ENCODE measurements at places on chromosomes 4 and X. TPM values are rescaled to one million over a fixed set of nuclear protein-coding genes. Genes with fewer than 3 reads are reported as not detected.

Gene GLUD2
- 0.24 TPM for total RNA-seq

DNA sequence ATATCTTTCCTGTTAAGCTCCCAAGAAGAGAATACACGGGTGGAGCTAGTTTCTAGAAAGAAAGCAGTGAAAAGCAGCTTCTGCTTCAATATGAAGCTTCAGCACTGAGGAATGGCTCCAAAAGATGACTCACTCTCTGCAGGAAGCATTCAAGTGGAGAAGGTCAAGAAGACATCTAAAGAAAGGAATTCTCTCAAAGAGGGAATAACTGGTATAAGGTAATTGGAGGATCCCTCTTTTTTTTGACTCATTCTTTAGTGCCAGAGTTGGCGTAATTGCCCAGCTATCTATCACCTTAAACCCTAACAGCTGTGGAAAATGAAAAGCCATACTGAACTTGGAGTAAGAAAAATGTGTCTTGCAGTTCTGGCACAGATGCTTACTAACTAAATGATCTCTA lies 3.5 kb downstream of the EDA2R start:
- no peak for ATAC-seq

Gene HGFAC
- total RNA-seq = not detected

- ATAC-seq = no peak
These were observed 36.5 kb downstream of the FBXW7 start for GRCh38 chr4:152499344-152499743.

DNA sequence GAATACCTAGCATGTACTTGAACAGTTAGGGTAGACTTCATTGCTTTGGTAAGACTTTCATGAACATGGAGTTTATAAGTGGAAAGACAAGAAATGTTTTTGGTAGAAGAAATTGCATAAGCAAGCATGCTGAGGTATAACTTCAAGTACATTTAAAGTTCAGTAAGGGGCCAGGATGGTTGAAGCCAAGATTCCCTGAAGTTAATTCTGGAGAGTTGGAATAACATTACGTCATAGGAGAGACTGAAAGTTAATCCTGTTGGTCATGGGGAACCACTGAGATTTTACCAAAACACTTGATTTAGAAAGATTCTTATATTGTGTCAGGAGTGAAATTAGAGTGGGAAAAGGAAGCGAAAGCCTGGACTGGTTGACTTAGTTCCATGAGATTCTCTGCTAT lies 767.5 kb upstream of the MAGEB2 start:
- ATAC-seq = no peak

DNA sequence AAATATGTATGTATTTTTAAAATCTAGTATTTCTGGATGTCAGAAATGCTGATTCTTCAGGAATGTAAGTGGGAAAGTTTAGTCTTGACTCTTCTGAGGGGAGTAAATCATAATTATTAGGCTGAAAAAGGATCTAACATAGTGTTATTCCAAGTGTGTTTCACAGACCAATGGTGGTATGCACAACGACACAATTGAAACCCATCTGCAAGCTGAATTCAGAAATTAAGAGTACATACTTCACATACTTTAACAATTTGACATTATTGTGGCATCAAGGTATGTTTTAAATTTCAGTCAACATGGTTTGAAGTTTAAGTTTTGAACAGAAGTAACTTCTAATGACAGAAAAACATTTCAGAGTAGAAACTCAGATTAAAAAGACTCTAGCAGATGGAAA lies 236.7 kb downstream of the SLC7A11 start:
- ATAC-seq = no peak

DNA sequence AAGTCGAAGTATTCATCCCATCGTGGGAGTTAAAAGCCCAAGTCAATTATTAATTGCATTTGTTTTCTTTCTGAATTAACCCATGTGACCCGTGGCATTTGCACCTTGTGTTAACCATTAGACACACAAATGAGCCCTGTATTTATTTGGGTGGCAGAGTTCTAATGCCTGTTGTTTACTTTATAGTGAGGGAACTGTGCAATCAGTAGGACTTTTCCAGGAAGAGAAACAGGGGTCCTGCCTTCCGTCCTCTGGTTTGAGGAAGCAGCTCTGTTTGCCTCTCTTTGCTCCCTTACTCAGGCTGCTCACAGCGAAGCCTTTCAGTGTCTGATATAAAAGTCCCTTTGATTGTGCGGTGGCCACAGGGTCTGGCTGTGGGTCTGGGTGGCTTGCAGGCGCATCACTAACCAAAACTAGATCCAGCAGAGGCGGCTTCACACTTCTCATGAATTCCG lies 263.6 kb downstream of the PTTG2 start:
- no peak for ATAC-seq

DNA sequence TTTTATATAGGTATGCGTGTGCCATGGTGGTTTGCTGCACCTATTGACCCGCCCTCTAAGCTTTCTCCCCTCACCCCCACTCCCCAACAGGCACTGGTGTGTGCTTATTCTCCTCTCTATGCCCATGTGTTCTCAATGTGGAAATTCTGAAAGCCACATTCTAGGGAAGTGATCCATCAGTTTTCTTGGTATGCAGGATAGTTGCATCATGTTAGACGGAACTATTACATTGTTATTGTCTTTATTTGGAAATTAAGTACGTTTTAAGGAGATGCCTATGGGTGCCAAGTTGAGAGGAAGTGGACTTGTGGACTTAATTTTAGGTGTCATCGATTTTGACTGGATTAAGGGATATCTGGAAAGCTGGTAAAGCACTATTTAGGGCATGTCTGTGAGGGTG lies 204.6 kb downstream of the RBM46 start:
- ATAC-seq = no peak

Gene MRPS18C
- total RNA-seq = 70.8 TPM

Gene APBB2
- 1.6 TPM for total RNA-seq

Gene PAGE1
- not detected for total RNA-seq

GRCh38 chr4:18882468-18882867 lies 860.9 kb upstream of the LCORL start:
- no peak for ATAC-seq

DNA sequence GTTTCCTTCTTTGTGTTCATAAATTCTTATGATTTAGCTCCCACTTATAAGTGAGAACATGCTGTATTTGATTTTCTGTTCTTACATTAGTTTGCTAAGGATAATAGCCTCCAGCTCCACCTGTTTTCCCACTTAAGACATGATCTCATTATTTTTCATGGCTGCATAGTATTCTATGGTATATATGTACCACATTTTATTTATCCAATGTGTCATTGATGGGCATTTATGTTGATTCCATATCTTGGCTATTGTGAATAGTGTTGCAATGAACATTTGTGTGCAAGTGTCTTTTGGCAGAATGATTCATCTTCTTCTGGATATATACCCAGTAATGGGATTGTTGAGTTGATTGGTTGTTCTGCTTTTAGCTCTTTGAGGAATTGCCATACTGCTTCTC lies 1234.8 kb downstream of the ADGRL3 start:
- ATAC-seq = no peak

DNA sequence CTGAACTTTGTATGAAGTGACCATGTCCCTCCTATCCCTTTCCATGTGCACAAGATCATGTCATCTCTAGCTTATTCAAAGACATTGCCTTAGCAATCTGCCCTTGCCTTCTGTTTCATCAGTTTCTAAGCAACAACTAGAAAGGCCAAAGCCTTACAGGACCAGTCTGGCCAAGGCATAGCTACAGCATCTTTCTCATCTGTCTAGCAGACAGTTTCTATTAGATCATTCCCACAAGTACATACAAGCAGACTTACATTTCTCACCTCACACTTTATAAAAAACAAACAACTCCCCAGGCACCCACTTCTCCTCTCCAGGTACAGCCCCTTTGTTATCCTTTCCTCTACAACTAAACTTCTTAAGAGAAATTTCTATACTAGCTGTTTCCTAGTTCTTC lies 188.7 kb upstream of the AADAT start:
- no peak for ATAC-seq

DNA sequence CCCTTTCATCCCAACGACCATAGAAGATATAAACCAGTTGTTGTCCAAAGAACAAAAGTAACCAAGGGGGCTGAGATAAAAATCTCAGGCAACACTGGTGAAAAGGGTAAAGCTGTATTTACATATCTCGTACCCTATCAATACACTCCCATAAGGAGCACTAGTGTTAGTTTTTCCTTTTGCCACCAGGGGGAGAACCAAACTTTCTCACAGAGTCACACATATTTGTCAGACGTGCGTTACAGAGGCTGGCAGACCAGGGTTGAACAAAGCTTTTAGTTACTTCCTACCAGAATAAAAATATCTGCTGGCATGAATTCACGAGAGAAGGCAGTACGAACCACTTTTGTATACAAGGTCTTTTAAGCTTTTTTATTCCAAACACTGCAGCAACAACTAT lies 88.3 kb downstream of the AMELX start:
- ATAC-seq = no peak

- ATAC-seq = peak; percentile 14
These were observed 3.8 kb upstream of the C4orf50 start for GRCh38 chr4:6021831-6022606.

DNA sequence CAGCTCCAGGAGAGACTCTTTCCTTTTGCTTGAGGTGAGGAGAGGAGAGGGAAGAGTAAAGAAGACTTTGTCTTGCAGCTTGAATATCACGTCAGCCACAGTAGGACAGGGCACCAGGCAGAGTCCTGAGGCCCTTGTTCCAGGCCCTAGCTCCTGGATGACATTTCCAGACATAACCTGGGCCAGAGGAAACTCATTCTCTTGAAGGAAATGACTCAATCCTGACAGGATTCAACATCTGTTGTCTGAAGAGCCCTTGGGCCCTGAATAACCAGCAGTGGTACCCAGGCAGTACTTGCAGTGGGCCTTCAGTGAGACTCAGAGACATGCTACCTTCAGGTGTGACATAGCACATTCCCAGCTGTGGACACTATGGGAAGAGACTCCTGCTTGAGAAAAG lies 62.8 kb downstream of the FGF16 start:
- no peak for ATAC-seq

- ATAC-seq = no peak
These were observed 44.5 kb upstream of the IL1RAPL1 start for GRCh38 chrX:28542791-28543190.

- ATAC-seq = no peak
These were observed 63.7 kb downstream of the TENM3 start for GRCh38 chr4:182306792-182307507.

Gene VSIG4
- 0.24 TPM for total RNA-seq

Gene SPANXC
- not detected for total RNA-seq

DNA sequence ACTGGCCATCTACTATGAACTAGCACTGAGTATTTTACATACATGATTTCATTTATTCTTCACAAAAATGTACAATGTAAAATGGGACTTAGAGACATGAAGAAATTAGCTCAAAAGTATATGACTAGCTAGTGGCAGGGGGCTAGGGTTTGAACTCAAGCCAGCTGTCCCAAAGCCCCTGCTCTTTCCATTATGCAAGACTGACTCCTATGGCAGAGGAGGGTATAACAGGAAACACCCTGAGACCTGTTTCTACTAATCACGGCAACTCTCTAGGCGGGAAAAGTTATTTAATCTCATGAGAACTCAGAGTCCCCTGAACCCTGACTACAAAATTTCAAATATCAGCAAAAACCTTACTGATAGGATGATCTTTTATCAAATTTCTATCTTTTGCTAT lies 150.6 kb downstream of the PRDM5 start:
- no peak for ATAC-seq

Gene COL4A6
- not detected for total RNA-seq

DNA sequence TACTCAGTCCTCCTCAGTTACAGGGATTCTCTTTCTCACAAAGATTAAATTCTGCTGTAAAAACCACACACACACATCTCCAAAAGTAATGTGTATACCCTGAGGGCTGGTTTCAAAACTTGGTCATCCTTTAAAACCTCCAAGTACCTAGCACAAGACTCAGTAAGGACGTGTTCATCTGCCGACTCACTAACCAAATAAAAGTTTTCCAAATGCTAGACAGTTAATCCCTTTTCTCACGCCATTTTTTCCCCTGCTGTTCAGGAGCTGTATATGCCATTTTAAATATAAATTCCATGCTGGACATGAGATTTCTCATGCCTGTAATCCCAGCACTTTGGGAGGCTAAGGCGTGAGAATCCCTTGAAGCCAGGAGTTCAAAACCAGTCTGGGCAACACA lies 3.9 kb upstream of the SAT1 start:
- ATAC-seq = no peak

Gene CFAP299
- 1.1 TPM for total RNA-seq

GRCh38 chr4:116638592-116638991 lies 446.8 kb downstream of the TRAM1L1 start:
- no peak for ATAC-seq

DNA sequence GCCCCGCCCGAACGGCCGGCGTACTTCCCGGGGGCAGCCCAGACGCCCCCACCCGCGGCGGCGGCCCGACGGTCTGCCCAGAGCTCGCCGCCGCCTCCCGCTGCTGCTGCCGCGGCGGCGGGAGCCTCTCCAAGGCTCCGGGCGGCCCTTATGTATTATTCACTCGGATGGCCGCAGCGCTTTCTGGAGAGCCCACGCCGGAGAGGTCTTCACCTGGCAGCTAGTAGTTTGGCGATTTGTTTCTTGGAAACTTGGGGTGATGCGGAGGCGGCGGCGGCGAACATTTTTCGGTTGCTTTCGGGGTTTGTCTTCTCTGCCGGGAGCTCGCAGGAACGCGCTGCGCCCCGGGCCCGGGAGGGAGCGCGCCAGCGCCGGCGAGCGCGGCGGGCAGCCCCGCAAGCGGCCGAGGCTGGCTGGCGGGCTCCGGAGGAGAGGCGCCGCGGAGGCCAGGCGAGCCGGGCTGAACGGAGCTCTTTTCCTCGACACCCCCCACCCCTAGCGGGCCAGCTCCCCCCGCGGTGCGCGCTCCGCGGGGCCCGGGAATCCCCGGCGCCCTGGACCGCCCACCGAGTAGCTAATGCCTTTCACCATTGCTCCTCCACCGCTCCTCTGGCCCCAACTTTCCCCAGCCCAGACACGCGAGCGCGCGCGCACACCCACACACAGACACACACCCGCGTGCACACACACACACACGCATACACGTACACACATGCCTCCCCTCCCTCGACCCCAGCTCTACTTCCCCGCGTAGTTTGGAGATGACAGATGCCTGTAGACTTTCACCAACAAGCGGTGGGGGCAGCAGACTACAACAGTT lies 113.5 kb downstream of the DHX15 start:
- peak; percentile 36 for ATAC-seq

DNA sequence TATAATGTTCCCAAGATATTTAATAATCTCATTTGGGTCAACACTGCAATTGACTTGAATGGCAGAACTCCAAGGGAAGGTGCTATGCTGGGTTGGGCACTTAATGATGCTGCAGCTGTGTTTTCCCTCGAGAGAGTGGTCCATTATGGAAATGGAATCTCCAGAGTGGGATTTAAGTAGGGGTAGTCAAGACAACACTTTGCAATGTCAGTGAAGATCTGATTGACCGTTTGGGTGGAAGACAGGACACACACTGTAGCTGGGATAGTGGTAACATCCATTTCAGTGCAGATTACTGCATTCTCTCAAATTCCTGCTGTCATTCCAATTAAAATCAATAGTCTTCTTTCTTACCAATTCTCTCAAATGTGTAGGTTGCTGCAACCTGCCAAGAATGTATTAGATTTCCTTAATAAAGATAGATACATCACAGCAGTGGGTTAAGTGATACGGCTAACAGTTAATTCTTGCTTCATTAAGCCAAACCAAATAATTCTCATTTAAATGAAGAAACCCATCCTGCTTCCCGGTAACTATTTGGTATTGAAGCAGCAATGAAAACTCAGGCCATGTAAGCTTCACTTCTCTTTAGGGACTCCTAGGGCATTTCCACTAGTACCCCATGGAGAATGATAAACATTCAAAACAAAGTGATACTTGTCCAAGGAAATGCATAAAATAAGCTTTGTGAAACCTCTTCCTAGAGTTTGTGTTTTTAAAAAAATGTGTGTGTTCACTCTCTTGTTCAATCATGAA lies 40.5 kb upstream of the RASGEF1B start:
- no peak for ATAC-seq

Gene RASL11B
- 0.76 TPM for total RNA-seq
